ENCODE measurements at places on chromosomes 12 and 14.

- DNase-seq, result no peak
Measured at GRCh38 chr12:105978276-105978675, 160.5 kb downstream of the NUAK1 start.

GRCh38 chr12:49720214-49720613, 13.0 kb upstream of the FMNL3 start:
- no peak for DNase-seq

- DNase-seq, result no peak
Measured at GRCh38 chr12:53747095-53747494, 4.7 kb downstream of the CISTR start.

DNA sequence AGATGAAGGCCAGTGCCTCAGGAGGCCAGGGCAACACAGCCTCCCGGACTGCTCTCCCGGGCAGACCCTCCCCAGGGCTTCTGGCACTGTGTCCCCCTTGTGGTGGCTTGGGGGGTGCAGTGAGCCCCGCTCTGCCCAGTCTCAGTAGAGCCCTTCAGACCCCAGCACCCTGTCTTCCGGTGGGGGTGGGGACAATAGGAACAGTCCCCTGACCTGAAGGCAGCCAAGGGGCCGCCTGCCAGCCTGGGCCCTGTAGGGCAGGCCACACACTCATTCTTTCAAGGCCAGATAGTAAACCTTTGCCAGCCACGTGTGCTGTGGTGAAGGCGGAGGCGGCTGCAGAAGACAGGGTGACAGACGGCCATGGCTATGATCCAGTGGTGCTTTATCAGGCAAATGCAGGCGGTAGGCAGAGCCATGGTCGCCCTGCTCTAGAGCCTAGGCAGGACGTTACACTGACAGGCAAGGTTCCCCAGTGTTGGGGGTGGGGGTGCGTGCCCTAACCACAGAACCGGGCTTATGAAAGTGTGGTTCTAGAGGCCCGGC, 15.0 kb downstream of the ZFYVE21 start:
- DNase-seq, result no peak

GRCh38 chr12:123006977-123007376, 26.5 kb downstream of the ARL6IP4 start:
- no peak for DNase-seq

- DNase-seq, result no peak
Measured at GRCh38 chr14:39956372-39956771, 524.1 kb upstream of the FBXO33 start.

DNA sequence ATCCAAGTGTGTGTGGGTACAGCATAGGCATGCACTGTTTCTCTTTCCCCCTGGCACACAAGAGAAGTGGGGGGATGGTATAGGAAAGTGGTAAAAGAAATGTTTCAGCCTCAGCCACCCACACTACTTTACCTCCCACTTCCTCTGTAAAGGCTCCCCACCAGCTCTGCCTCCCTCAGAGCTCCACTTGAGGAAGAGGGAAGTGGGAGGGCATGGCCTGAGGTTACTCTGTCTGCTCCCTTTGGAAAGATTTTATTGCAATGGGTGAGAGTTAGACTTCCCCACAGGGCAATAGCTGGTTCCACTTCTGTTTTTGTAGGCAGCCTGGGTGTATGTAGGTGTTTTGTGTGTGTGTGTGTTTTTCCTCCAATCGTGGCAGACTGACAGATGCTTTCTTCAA, 145.3 kb downstream of the SSPN start:
- DNase-seq, result peak; percentile 80

- no peak for DNase-seq
Measured at GRCh38 chr12:91880528-91880927, 265.1 kb downstream of the BTG1 start.

GRCh38 chr12:110640275-110641025, 26.5 kb downstream of the TCTN1 start:
- DNase-seq, result no peak

- no peak for DNase-seq
Measured at GRCh38 chr12:56014205-56014604, 6.6 kb upstream of the IKZF4 start.

- DNase-seq, result no peak
Measured at GRCh38 chr14:74942181-74942580, 13.2 kb downstream of the PGF start.

DNA sequence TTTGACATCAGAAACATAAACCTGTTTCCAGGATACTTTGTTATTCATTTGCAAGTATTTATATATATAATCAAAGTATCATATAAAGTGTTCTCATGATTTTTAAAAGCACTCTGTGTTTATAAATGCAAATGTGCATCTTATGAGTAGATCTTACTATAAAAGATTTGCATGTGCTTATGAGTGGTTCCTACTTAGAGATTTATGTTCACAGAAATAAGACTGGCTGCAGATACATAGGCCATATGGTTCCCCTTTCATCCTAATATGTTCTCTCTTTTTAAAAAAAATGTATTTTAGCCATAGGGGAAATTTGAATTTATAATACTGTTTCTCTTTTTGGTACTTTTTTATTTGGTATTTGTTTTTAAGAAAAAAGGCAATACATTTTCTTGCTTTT, 174.2 kb downstream of the ESR2 start:
- no peak for DNase-seq

DNA sequence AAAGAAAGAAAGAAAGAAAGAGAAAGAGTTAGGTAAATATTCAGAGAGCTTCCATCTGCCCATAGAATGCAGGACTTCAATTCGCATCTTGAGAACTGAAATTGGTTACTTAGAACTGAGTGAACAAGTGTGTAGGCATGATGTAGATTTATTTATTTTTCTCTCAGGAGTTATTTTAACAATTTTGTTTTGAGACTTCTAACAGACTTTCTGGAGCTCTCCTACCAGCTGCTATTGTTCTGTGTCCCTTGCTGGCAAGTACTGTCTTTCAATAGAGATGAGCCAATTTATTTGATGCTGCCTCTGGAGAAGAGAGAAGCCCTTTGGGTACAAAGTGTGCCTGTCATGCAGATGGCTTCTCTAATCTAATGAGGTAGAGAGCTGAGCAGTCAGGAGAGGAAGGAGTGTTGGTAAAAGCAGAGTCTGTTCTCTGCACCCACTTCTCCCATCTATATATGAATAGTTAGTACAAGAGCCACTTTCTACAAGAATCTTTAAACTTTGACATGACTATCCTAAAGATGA, 67.0 kb downstream of the SYT1 start:
- no peak for DNase-seq

DNA sequence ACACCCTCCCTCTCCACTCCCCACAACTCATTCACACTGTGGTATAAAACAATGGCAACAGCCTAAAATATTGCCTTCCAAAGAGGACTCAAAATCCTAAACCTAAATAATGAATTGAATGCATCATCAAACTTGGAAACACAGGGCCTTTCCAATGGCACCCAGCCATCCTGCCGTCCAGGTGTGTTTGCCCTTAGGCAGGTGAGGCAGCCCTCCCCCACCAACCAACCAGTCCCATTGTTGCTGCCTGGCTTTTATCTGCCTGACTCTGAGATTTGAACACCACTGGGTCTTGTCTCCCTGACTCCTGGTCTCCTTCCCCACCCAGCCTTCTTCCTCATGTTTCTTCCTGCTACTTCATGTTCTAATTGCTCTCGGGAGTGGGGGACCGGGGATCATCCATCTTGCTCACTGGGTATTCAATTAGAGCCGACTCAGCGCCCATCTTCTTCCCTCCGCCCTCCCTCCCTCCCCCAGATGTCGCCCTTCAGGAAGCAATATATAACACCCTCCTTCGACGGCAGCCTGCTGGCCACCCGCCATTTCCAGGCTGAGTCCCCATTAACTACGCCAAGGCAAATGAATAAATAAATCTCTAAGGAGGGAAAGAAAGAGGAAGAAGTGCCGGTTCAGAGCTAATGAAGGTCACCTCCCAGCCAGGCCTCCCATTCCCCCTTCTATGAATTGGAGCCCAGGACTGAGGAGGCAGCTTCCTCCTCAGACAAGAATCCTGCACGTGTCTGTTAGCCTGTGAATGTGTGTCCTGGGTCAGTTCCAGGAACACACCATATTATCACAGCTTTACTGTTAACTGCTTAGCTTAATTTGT, 36.3 kb upstream of the NTF3 start:
- no peak for DNase-seq

DNA sequence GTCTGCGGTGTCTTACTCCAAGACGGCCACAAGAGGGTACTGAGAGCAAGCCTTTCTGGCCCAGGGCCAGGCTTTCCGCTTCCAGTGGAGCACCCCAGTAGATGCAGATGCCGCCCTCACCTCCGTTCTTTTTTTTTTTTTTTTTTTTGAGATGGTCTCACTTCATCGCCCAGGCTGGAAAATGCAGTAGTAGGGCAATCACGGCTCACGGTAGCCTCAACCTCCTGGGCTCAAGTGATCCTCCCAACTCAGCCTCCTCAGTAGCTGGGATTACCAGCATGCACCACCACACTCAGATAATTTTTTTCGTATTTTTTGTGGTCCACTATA, 5.6 kb upstream of the LBHD2 start:
- peak; percentile 2 for DNase-seq

Data from GF-D8 (cell line).